HT1080 (cell line): ENCODE measurements at places on chromosomes 7 and 10. TPM values are rescaled to one million over a fixed set of nuclear protein-coding genes. Genes with fewer than 3 reads are reported as not detected.

DNA sequence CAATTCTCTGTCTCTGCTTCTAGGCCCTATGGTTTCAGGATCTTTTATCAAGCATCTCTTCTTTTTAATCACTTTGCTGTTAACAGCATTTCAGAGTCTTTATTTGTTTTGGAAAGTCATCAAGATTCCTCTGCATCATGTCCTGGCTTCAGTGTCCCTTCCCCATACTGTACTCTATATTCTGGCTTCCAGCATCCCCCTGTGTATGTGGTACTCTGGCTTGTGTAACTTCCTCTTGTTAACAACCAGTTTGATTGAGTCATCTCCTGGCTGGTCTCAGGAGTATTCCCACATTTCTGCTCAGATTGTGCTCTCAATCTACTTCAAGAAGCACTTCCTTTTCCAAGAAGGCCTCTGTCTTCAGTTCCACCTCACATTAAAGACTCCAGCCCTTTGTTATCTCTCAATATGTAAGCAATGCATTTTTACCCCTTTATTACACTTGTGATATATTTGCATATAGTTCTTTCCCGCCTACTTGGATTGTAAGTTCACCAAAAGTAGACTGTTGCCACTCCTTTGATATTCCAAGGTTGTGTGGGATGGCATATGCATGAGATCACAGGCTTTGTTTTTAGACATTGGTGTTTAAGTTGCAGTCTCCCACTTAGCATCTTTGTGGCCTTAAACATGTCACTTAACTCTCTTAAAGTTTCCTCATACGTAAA lies 15.1 kb upstream of the ATE1 start:
- DNase-seq = peak; percentile 95

DNA sequence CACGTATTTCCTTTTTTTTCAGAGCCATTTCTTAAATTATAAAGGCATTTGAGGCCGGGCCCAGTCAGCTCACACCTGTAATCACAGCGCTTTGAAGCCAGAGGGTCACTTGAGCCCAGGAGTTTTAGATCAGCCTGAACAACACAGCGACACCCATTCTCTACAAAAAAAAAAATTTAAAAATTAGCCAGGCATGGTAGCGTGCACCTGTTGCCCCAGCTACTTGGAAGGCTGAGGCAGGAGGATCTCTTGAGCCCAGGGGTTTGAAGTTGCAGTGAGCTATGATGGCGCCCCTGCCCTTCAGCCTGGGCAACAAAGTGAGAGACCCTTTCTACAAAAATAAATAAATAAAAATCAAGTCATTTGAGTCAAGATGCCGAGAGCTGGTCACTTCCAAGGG lies 3.0 kb downstream of the TMEM130 start:
- no peak for DNase-seq

GRCh38 chr10:132609211-132609610 lies 71.6 kb downstream of the INPP5A start:
- DNase-seq = no peak

DNA sequence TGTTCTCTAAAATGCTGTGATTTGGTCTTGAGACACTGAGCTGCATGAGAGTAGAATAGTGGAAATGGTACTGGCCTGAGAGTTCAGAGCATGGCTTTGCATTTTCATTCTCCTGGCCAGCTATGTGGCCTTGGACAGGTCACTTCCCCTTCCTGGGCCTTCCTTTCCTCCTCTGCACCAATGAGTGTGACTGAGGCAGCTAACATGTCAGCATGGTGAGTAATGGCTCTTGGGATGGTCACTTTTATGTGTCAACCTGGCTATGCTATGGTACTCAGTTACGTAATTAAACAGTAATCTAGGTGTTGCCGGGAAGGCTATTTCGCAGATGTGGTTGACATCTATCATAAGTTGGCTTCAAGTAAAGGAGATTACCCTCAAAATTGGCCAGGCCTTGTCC lies 109.3 kb downstream of the RTKN2 start:
- peak; percentile 11 for DNase-seq

DNA sequence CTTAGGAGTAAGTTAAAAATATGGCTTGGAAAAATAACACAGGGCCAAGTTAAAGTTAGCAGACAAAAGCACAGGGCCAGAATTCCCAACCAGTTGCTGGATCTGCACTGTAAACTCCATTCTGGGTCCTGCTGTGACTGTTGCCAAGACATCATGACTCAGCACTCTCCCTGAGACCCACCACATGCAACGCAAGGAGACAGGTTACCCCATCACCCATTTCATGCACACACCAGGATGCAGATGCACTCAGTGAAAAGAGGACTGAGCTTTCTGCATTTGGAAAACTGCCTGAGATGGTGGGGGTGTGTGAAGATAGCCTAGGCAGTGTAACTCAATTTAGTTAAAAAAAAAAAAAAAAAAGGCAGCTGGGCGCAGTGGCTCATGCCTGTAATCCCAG lies 97.6 kb upstream of the ZNF438 start:
- peak; percentile 69 for DNase-seq

DNA sequence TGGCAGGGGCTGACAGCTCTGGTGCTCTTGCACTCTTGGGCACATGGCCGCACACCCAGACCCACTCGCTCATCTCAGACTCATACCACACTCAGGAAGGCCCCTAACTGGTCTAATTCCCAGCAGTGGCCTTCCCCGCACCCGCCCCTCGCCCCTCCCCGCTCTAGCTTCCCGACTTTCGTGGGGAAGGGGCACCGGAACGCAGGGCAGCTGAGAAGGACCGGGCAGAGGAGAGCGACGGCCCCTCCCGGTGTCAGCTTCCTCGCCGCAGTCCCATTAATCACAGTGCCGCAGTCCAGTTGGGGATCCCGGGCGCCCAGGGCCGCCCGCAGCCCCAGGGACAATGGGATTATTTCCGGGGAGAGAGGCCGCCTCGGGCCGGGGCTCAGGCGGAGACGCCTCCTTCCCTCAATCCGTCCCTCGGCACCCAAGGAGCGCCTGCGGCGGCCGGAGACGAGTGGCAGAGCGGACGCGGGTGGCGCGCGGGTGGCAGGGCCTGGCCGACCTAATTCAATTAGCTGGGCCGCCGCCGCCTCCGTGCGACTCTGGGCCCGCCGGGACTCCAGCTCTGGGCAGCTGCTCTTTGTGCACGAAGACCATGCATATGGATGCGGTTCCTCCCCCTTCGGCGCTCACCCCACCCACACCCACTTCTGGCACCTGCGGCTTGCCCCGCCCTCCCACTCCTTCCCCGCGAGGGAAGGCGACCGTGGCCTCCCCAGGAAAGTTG lies 7.8 kb upstream of the TLX1 start:
- no peak for DNase-seq

The PTF1A gene
- total RNA-seq = not detected in 2 replicates

DNA sequence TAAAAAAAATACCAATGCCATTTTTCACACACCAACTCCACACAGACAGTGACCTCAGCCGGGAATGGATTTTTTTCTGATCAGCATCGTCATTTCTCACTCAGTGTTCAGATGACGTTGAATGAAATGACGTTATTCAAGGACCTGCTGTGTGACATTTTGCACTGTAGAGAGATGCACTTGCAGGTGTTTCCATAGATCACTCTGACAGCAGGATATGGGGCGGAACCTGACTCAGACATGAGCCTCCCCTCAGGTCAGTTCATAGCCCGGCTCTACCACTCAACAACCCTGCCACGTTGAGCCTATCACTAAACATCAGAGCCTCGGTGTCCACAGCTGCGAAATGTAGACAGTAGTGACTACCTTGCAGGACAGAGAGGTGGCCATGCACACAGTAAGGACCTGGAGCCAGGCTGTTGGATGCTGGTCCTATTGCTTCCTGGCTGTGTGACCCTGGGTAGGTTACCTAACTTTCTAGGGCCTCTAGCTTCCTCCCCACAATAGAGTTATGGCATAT lies 41.4 kb upstream of the ANTXRL start:
- DNase-seq = no peak

The NAPEPLD gene
- 3.6 and 5.0 TPM in 2 replicates for total RNA-seq

DNA sequence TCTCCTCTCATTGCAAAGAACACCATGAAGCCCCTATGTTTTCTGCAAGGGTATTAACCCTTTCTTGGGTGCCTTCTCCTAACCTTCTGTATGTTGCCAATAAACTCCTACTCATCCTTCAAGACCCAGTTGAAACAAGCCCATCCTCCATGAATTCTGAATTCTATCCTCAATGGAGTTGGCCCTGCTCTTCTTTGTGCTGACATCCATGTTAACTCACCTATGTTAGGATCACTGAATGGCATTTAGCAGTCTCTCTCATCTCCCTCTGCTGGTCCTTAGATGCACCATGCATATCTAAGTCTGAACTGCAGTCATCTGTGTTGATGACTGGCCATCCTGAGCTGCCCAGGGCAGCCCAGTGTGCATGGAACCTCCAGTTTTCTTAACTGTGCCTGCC lies 129.8 kb downstream of the BUB3 start:
- DNase-seq = no peak

- DNase-seq = no peak
Measured at GRCh38 chr7:85561706-85562105, 374.9 kb upstream of the SEMA3D start.

The ZNF33B gene
- 7.8 and 11.3 TPM in 2 replicates for total RNA-seq

DNA sequence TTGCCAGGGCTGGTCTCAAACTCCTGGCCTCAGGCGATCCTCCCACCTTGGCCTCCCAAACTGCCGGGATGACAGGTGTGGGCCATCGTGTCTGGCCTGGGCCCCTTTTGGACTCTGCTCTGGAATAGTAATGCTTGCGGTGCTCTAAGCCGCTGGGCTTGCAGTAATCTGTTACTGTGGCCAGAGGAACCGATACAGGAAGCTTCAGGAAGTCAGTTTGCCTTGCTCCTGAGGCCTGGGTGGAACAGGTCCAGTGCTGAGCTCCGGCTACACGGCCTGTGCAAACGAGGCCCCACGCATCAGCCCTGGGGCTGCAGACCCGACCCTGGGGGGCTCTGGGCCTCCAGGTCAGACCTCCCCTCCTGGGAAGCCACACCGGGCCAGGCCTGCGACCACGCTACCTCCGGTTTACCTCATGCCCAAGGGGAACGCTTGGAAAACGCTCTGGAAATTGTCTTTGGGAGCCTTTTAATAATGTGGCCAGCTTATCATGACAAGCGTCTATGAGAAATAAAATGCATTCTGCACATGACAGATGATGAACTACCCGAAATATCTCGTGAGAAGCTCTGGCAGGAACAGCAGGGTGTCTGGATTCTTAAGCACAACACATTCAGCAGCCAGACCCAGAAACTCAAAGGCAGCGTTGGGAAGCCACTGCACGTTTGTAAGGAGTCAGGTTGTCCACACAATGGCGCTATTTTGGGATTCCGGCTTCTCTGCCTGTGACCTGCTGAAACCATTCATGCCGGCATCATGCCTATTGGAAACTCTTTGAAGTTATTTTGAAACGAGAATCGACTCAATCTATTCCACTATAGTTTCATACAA lies 10.1 kb upstream of the ADAP1 start:
- no peak for DNase-seq

DNA sequence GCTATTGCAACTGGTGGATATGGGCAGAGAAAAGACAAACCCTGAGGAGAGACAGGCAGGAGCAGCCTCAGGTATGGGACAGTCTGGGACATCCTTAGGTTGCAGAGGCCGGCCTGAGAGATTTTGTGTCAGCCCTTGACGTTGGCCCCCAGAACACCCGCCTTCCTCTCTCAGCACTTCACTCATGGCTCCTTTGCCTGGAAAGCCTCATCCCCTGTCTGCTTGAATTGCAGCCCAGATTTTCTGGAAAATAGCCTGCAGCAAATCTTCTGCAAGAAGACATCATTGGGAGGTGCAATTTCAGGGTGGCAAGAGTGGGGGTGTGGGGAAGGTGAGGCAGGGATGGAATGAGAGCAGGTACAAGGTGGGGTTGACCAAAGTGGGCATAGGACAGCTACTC lies 2.2 kb upstream of the FRMD4A start:
- DNase-seq = no peak

The XRCC2 gene
- total RNA-seq = 10.5 and 10.9 TPM in 2 replicates

The ZNF117 gene
- 0.03 and 0.08 TPM in 2 replicates for total RNA-seq

- DNase-seq = no peak
Measured at GRCh38 chr10:29710128-29710527, 75.4 kb upstream of the SVIL start.

The SYCE1 gene
- total RNA-seq = 2.6 and 3.7 TPM in 2 replicates

DNA sequence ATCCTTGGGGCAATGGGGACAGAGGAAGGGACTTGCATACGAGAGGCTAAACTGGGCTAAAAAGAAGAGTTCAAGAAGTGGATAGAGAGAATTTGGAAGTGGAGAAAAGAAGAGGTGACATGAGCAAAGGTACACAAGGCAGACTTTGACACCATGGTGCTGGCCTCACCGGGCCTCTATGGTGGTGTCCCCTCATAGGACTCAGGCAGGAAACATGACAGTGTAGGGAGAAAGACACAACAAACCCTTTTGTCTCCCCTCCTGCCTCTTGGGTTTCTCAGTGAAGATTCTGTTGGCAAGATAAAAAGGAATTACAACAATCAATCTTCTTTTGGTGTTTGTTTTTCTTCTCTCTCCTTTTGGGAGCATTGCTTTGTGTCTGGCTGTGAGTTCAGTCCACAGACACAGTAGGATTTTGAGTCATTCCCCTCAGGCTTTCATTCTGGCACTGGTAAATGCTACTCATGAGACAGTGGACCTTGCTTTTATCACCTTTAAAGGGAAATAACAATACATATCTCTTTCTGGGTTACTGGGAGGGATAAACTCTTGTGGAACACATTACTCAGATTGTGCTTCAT lies 827.7 kb downstream of the TNS3 start:
- DNase-seq = peak; percentile 39

DNA sequence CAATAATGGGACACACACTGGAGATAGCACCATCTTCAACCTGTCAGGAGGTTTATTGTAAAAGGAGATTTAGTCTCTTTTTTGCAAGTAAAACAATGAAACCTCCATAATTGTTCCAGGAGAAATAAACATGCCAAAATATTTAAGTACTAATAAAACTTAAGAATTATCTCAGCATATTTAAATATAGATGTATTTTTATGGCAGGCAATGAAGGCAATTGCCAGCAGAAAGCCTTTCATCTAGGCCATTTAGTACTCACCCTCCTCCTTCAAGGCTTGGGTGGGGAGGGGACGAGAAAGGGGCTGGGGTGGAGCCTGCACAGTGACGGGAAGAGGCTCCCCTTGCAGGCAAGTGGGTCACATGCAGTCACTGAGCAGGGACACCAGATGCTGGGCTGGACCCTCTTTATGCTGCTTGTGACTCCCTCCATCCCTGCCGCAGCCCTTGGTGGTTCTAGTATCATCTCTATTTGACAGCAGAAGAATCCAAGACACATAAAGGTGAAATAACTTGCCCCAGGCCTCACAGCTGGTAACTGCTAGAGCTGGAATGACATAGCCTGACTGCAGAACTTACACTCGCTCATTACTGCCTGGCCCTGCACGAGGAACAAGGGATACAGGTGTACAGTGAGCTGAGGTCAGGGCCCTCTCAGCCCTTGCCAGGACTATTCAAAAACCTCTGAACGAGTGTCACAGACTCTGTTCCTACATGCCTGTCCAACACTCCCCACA lies 449.5 kb upstream of the ZMIZ1 start:
- DNase-seq = no peak

DNA sequence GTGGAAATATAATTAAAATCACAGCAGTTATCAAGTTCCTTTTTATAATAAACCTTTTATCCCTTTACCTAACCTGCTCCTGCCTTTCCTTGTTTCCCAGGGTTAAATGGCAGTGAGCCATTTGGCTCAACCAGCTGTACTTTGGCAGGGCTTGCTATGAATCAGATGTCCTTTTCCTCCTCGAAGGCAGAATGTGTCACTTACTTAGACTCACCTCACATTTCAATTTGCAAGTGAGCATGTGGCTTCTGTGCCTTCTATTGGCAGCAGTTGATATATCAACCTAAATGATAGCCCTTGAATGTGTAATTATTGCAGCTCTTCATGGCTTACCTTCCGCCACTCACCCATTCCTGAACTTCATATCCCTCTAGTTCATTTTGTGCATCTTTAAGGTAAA lies 301.7 kb downstream of the CSTF2T start:
- peak; percentile 87 for DNase-seq
